ENCODE measurements at places on chromosomes 5 and 9. TPM values are rescaled to one million over a fixed set of nuclear protein-coding genes. Genes with fewer than 3 reads are reported as not detected.

Gene ANKRD31
- 0.12 TPM for total RNA-seq

Gene ENTREP1
- total RNA-seq: not detected

Gene SLC6A18
- total RNA-seq: not detected

Gene AFAP1L1
- total RNA-seq: not detected

Gene TNC
- not detected for total RNA-seq

Gene SV2C
- total RNA-seq: not detected

Gene ARID3C
- total RNA-seq: 0.77 TPM

DNA sequence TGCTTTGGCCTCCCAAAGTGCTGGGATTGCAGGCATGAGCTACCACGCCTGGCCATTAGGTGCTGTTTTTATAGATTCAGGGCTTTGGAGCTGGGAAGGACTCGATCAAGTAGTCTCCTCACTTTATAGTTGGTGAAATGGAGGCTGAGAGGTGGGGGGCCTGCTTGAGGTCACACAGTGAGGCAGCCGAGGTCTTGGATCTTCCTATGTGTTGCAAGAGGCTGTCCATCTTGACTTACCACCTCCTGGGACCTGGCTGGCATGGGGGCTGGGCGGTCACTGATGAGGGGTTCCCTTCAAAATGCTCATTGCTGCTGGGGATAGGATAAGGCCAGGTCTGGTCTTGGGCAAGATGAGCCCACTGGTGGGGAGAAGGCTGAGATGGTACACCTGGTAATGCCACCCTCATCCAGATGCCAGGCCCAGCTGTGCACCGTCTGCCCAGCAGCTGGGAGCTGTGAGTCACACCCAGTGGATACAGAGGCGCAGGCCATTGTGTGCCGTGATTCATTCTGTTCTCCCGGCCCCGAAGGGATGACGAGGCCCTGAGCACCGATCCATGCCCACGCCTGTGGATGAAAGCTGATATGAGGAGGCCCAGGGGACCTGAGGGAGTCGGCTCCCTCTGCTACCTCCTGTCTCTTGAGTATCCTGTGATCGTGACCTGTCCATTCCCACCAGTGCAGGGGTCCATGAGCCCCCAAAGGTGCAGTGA, 10.5 kb upstream of the NDST1 start:
- DNase-seq: no peak

GRCh38 chr5:1467341-1468246, 22.4 kb upstream of the SLC6A3 start:
- DNase-seq: no peak

- no peak for DNase-seq
These were observed 2074.5 kb downstream of the MAT2B start for GRCh38 chr5:165579911-165580310.

- no peak for DNase-seq
These were observed 69.8 kb downstream of the ASTN2 start for GRCh38 chr9:117344892-117345660.

DNA sequence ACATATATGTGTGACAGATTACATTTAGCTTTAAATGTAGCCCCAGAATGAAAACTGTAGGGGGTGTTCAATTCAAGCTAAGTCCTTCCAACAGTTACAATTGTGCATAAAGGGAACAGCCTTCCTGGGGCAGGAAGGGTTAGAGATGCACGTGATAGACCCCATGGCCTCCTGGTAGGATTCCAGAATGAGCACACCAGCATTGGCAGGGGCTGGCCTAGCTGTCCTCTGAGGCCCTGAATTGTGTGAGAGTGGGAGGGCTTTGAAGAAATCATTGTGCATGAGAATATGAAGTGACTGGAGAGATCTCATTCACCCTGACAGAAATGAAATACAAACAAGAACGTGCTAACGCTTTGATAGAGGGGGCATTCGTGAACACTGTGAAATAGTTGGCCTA, 663.8 kb upstream of the KLF4 start:
- no peak for DNase-seq

GRCh38 chr5:142529626-142530278, 156.1 kb downstream of the FGF1 start:
- no peak for DNase-seq

DNA sequence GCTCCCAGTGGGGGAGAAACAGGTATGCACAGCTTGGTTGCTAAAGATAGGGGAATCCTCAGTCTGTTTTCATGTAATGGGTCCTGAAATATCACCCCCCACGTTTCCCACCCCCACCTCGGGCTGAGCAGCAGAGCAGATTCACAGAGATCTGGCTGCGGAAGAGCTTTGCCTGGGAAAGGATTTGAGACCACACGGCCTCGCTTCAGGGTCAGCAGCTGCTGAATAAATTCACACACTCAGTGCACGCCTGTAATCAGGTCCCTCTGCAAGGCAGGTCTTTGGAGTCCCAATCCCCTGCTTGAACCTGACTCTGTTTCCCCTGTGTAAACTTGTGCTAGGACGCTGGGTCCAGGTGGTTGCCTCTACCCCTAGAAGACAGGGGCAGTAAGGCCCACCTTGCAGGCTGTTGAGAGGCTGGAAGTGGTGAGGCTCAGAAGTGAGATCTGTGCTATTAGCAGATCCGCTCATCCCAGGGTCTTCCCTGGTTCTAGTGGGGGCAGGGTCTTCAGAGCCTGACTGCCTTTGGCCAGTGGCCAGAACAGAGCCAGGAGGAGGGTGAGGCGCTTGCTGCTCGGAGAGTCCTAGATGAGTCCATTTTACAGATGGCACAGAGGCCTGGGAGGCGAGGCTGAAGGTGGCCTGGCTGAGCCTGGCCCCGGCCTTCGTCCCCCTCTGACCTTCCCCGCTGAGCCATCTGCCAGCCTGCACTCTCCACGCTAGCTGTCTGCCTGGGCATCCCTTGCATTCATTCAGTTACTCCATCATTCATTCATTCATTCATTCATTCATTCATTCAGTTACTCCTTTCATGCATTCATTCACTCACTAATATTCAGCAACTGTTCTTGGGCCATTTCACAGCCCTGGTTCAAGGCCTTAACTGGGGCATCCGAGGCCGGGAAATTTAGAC, 16.7 kb upstream of the NEURL1B start:
- no peak for DNase-seq

Data from natural killer cell (primary cell).